ENCODE measurements at places on chromosomes 1 and 21. TPM values are rescaled to one million over a fixed set of nuclear protein-coding genes. Genes with fewer than 3 reads are reported as not detected.

ETNK2 gene
- 3.0 TPM for total RNA-seq

MCOLN2 gene
- total RNA-seq: 14.1 TPM

CITED4 gene
- 14.4 TPM for total RNA-seq

PDPN gene
- total RNA-seq: not detected

CRNN gene
- not detected for total RNA-seq

RPL11 gene
- 2,123 TPM for total RNA-seq

TAS1R2 gene
- not detected for total RNA-seq

SH3BGR gene
- not detected for total RNA-seq

DTL gene
- total RNA-seq: 0.52 TPM

LEMD1 gene
- total RNA-seq: 0.31 TPM

KDM5B gene
- total RNA-seq: 84.7 TPM

PITHD1 gene
- total RNA-seq: 63.8 TPM

PLD5 gene
- total RNA-seq: under 0.01 TPM

NR0B2 gene
- not detected for total RNA-seq

FAM177B gene
- total RNA-seq: 0.63 TPM

PTPN14 gene
- under 0.01 TPM for total RNA-seq

PAQR6 gene
- 0.94 TPM for total RNA-seq

TLCD4 gene
- 0.21 TPM for total RNA-seq

C4BPB gene
- total RNA-seq: 0.84 TPM

ZNF697 gene
- 4.1 TPM for total RNA-seq

C1orf105 gene
- total RNA-seq: not detected

MTF1 gene
- 8.2 TPM for total RNA-seq

TSPEAR gene
- total RNA-seq: not detected

CHIA gene
- total RNA-seq: under 0.01 TPM

GPR161 gene
- 0.10 TPM for total RNA-seq

USH2A gene
- not detected for total RNA-seq

CNST gene
- 58.8 TPM for total RNA-seq

NUDT17 gene
- total RNA-seq: 1.2 TPM

RGS8 gene
- not detected for total RNA-seq

CELA2A gene
- not detected for total RNA-seq

GJA8 gene
- not detected for total RNA-seq

IRF6 gene
- 0.94 TPM for total RNA-seq

DLGAP3 gene
- 0.21 TPM for total RNA-seq

PGLYRP3 gene
- not detected for total RNA-seq

PLEKHN1 gene
- 0.10 TPM for total RNA-seq

TMIGD3 gene
- not detected for total RNA-seq

IGSF3 gene
- total RNA-seq: 0.21 TPM

G0S2 gene
- 1,987 TPM for total RNA-seq

HES3 gene
- total RNA-seq: not detected

TESK2 gene
- 4.0 TPM for total RNA-seq

RBM15 gene
- 66.4 TPM for total RNA-seq

STUM gene
- not detected for total RNA-seq

IGSF9 gene
- not detected for total RNA-seq

RIPK4 gene
- total RNA-seq: 0.31 TPM

SLAMF9 gene
- total RNA-seq: 0.63 TPM

PLPPR4 gene
- not detected for total RNA-seq

RHEX gene
- total RNA-seq: not detected
